ENCODE measurements at places on chromosomes 7 and 10.
A peak's percentile ranks its signal among the peaks of the same experiment; 100 is the strongest.

DNA sequence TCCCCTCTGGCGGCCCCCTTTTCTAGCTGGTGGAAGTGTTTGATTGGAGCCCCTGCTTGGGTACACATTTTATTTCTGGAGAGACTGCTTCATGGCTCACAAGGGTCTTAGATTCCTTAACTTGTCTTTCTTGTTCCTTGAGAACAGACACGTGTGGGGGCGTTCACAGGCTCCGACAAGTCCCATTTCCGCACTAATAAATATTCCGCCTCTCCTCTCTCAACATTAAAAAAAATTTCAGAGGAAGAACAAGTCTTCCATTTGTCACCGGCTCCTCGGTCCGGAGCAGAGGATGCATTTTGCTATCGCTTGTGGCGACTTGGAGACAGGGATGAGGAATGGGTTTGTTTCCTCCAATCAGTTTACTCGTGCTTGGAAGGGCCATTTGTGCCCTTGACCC is 134.0 kb upstream of the PODXL start:
- DNase-seq: no peak

DNA sequence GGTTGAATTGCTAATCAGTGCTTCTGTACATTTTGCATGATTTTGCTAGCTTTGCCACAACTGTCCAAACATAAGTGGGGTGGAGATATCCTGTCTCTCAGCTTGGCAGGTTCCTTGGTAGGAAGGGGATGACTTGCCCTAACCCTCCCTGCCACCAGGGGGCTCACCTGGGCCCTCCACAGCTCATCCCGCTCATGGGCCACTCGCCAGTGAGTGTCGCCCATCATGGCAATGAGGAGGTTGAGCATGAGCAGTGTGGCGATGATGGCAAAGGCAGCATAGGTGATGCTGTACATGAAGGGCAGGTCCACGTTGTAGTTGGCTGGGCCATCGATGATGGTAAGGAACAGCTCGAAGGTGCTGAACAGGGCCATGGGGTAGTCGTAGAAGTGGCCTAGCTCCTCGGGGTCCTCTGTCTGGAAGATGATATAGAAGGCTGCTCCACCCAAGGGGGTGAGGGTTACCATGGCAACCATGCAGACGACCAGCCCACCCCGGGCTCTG is 12.2 kb downstream of the TRPV6 start:
- no peak for DNase-seq

DNA sequence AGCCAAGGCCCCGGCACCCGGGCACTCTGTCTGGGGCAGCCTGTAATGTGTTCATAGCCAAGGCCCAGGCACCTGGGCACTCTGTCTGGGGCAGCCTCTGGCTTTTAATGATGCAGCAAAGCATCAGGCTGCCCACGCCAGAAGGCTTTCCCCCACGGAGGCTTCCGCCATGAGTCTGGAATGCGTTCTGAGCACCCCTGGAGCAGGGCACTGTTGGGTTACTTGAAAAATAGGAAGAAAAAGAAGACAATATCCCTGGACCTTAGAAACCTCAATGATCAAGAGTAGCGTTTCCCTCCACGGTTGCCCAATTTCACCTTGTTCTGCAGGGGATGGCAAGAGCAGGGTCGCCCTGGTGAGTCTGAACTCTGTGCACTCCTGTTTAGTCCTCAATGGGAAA is 565.0 kb downstream of the PTPRN2 start:
- DNase-seq: no peak

DNA sequence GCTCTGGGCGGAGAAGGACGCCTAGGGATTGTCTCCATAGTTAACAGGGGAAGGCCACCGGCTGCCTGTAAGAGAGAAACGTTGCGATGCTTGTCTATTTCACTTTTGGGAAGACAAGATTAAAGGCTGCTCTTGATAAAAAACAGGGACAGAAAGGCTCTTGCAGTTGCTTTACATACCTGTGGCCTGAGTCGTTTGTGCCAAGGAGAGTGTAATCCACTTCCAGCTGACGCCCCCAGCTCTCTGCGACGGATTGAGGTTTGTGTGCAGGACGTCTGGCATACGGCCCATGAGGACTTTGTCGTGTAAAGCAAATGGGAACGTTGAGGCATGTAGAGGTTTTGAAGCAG is 1.1 kb downstream of the MAP3K8 start:
- no peak for DNase-seq

DNA sequence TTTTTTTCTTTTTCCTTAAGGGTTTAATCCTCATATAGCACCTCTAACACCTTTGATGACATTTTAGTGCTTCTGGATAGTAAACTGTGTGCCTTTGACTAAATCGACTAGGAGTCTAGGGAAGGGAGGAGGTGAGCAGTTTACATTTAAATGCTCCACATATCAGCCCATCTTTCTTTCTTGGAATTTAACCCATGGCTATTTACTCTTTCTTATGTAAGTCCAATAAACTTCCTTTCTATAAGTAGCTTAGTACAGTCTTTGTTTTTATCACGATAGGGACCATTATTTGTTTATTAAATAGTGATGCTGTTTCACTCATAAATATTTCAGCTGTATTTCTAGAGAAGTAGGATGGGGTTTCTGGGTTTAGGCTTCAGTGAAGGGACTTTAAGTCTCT is 669.9 kb downstream of the AUTS2 start:
- no peak for DNase-seq

DNA sequence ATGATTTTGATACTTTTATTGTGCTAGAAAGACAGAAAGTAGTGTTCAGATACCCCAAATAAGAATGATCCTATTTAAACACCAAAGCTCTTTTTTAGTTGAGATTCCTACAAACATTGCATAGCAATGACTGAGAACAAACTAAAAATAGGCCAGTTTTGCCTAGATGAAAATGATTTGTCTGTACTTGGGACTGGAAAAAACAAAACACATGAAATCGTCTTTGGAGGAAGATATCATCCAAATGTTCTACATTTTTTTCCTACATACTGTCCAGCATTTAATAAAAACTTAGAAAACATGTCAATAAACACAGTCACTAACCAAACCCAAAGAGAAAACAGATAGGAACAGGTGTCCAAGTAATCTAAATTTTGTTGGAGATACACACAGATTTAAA is 111.6 kb upstream of the MEOX2 start:
- no peak for DNase-seq

- DNase-seq: peak; percentile 94
These were observed 16.7 kb upstream of the CLIP2 start for GRCh38 chr7:74272305-74273038.

GRCh38 chr7:17385612-17386011 is 87.2 kb downstream of the AHR start:
- no peak for DNase-seq

DNA sequence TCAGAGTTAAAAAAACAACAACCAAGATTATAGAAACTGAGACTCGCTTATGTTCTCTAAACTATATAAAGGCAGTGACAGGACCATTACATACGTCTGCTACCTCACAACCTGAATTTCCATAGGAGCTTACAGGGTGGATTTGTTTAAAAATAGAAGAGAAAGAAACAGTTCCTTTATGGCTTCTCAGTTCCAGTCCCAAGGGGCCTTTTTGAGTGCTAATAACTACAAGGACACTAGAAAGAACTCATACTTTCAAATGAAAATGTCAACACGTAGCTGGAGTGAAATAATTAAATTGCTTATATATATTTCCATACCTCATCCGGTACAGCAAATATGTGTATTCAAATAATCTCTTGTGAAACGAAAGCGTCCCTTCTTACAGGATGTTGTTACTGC is 19.7 kb downstream of the TSPAN12 start:
- DNase-seq: peak; percentile 59

GRCh38 chr7:818031-818699 is 14.1 kb upstream of the SUN1 start:
- DNase-seq: peak; percentile 53

DNA sequence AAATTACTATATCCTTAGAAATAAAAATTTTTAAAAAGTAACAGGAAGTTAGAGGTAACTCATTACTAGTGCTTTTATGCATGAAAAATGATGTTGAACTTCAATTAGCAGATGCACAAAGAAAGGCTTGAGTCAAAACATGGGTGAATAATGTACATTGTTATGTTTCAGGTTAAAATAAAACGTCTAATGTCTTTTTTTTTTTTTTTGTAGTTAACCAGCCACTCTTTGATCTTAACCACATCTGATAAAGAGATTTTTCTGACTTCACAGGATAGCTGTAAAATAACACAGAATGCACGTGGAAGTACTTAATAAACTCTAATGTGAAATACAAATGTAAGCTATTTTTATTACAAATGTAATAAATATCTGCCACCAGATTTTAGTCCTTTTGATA is 61.7 kb downstream of the GSAP start:
- DNase-seq: no peak

DNA sequence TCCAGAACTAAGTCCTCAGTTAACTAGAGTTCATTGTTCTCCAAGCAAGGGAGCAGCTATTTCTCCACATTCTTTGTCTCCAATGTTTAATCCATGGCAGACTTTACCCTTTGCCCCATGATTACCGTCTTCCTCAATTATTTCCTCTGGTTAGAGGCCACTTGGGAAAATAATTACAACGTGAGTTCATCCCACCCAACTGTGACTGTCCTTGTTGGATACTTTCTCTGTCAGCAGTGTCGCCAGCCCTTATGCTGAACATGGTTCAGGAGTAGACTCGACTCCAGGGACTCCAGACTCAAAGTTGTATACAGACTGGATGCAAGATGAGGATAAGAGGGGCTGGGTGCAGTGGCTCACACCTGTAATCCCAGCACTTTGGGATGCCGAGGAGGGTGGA is 17.1 kb upstream of the SEPHS1 start:
- DNase-seq: no peak

DNA sequence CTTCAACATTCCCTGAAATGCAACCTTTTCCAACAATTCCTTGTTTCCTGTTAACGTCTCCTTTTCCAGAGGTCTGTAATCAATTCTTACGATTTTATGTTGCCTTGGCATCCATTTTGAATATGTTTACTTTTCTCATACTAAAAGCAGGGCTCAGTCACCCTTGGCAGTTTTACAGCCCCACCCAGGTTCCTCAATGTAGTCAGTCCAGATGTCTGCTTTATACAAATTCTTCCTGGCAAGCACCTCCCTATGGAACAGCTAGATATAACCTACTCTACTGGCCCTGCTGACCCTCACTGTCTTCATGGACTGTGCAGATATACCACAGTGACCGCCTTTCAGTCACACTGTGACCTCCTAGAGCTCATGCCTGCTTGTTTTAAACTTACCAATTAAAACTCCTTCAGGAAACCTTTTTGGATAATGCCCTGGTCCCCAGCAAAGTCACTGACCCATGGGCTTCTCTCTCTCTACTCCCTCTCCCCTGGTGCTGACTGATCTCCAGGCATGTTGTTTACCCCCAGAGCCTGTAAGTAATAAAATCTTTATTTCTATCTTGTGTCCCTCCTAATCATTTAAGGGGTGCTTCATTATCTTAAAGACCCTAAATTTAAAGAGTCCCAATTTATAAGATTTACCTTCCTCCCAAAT is 147.1 kb upstream of the STEAP1 start:
- DNase-seq: no peak

GRCh38 chr10:104688251-104689042 is 47.4 kb downstream of the SORCS3 start:
- DNase-seq: no peak
